Fibroblast of gingiva (primary cell): ENCODE measurements at places on chromosomes 3 and 15.

- no peak for DNase-seq
These were observed 106.2 kb upstream of the THBS1 start for GRCh38 chr15:39474657-39475056.

GRCh38 chr3:55416331-55416821 is 70.7 kb downstream of the WNT5A start:
- DNase-seq: peak; percentile 94

DNA sequence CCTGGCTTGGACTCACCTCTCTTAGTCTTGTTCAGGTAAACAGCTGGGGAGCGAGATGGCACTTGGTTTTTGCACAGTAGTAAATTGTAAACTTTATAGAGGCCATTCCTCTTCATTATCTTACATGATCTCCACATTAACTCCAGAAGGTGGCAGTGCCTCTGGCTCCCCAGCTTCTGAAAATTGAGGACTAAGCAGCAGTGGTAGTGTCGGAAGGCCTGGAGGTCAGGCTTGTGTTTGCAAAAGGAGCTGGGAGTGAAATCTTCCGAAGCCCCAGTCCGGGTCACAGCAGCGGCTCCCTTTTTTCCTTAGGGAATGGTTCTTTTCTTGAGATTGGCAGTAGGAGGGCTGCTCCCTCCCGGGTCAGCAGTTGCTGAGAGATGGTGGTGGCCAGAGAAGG is 85.7 kb downstream of the FNDC3B start:
- no peak for DNase-seq

GRCh38 chr3:195911946-195912270 is 3.6 kb upstream of the TNK2 start:
- no peak for DNase-seq

- no peak for DNase-seq
These were observed 21.0 kb upstream of the CACNA1D start for GRCh38 chr3:53473422-53473821.

DNA sequence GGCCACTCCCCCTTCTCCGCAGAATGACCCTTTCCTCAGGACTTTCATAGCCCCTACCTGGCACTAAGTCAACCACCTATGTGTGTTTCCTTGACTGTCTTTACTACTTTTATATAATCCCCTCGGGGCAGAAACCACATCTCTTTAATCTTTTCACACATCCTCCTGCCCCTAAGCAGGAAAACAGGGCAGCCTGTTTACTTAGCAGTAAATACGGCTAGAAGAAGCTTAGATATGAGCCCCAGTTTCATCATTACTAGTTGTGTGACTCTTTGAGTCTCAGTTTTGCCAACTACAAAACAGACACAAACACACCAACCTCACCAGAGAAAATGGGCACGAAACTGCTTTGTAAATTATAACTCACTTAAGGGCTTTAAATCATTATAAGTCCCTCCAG is 98.3 kb downstream of the CYP19A1 start:
- no peak for DNase-seq

- DNase-seq: no peak
These were observed 3.1 kb downstream of the NDUFB4 start for GRCh38 chr3:120599211-120599610.

GRCh38 chr3:129040579-129041300 is 19.8 kb upstream of the GP9 start:
- DNase-seq: no peak

GRCh38 chr3:59469948-59470723 is 420.3 kb upstream of the CFAP20DC start:
- no peak for DNase-seq

DNA sequence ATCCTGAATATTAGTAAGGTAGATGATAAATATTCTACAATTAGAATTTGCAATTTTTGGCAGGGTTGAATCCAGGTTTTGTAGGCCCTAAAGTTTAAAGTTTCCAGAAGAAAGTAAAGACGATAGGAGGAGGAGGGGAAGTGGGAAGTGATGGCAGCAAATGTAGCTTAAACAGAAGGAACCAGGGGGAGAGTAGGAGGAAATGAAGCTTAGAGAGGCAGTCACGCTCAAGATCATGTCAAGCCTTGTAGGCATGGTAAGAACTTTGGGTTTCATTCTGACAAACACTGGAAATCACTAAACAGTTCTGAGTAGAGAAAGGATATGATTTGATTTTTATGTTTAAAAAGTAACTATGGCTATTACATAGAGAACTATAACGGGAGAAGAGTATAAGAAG is 63.9 kb downstream of the NR2E3 start:
- no peak for DNase-seq

DNA sequence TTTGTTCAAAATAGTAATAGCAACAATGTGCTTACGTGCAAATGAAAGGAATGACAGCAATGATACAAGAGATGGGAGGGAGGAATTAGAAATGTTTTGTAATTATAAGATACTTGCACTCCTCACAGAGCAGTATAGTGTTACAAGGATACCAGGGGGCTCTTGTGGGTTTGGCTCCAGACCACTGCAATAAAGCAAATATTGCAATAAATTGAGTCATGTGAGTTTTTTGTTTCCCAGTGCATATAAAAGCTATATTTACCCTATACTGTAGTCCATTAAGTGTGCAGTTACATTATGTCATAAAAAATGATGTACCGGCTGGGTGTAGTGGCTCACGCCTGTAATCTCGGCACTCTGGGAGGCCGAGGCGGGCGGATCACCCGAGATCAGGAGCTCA is 864.3 kb downstream of the NSUN3 start:
- no peak for DNase-seq

GRCh38 chr3:129618901-129619671 is 12.6 kb upstream of the PLXND1 start:
- no peak for DNase-seq

GRCh38 chr3:89488800-89489580 is 381.6 kb downstream of the EPHA3 start:
- no peak for DNase-seq

DNA sequence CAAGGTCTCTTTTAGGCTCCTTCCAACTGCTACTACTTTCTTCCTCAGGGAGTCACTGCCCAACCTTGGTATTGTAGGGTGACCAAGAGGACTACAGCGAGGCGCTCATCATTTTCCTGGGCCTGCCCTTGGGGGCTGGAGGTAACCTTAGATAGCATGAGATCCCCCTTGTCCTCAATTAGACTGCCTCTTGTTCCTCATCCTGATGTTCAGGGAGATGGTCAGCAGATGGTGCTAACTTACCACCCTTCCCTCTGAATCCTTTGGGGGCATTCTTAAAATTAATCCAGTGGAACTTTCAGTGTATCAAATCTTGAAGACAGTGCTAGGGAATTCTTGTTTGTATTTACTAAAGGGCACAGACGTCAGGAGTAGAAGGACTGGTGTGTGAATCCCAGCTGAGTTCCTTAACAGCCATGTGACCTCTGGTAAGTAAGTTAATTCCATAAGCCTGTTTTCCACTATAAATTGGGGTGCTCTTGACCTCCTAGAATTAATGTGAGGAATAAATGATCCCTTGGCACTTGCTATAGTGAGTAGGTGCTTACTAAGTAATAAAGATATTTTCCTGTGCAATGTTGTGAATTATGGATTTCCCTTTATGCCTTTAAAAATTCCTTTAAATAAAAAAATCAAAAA is 4.1 kb upstream of the CLPX start:
- peak; percentile 53 for DNase-seq

DNA sequence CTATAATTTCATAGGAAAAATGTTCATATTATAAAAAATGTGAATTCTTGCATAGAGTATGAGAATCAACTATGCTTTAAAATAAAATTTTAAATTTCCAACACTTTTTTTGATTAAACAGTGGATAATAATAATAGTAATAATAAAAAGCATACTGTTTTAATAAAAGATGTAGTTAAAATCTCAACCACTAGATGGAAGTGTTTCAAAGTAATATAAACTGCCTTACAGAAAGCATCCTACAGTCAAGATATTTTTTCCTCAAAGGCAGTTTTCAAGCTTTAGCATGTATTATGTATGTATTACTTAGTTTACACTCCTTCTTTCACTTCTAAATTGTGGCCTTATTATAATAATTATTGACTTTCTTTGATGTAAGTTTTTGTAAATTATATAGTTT is 217.5 kb downstream of the CHL1 start:
- no peak for DNase-seq

DNA sequence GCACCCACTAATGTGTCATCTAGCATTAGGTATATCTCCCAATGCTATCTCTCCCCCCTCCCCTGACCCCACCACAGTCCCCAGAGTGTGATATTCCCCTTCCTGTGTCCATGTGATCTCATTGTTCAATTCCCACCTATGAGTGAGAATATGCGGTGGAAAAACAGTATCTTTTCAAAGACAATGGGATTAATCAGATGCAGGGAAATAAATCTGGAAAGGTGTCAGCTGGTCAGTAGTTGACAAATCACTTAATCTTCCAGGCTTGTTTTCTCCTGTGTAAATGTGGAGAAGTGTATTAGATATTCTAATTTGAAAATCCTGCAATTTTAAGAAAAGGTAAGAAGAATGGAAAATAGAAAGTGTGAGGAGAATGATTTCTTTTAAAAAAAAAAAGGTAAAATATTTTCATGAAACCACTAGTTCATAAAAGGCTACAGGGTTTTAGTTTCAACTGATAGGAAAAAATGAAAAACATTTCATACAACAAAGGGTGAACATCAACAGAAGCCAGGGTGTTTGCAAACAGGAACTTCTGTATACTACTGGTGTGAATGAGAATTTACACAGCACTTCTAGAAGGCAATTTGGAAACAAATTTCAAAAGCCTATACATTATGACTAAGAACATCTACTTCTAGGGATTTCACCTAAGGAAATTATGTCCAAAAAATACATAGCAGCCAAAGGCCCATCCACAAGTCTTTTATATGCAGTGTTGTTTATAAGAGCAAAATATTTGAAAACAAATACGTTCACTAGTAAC is 113.5 kb downstream of the CBLB start:
- no peak for DNase-seq

- no peak for DNase-seq
These were observed 223.0 kb upstream of the STRIT1 start for GRCh38 chr3:155516439-155516838.

- DNase-seq: no peak
These were observed 42.7 kb downstream of the HHLA2 start for GRCh38 chr3:108338901-108339545.

GRCh38 chr15:44710236-44711095 is 657 bp downstream of the PATL2 start:
- no peak for DNase-seq

DNA sequence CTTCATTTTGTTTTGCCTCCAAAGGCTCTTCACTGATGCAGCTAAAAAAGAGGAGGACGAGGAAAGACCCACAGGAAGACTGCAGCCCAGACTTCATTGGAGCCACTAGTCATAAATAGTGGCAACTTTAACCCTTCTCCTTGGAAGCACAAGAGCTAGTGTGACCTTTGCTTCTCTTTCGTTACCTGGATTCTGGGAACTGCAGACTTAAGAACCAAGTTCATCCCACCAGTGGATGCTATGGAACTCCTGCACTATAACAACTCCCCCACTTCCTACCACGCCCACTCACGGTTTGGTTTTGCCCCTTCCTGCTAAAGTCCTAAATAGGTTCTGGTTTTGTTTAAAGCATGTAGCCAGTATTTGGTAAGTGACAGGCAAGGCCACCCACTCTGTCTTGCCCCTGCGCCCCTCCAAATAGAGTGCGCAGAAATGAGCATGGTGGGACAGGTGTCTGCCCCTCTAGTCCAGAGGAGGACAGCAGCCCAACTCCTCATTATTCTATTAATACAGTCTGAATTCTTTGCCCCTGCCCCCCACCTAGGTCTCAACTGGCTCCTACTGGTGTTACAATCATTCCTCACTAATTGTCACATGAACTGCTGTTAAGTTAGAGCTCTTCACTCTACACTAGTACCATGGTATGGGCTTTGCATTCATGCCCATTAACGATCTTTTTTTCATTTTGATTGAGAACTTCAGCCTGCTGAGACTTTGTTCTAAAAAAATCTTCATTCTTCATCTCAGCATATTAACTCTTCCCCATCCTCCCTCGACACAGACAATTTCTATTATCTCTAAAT is 504.6 kb downstream of the FOXP1 start:
- DNase-seq: no peak
